ENCODE measurements at places on chromosomes 13 and 19.

- DNase-seq, result no peak
These were observed 4.8 kb downstream of the TPT1 start for GRCh38 chr13:45336025-45336800.

- DNase-seq, result no peak
These were observed 7.0 kb upstream of the SEMA6B start for GRCh38 chr19:4566402-4567051.

GRCh38 chr13:34430294-34430693, 511.8 kb upstream of the NBEA start:
- DNase-seq, result no peak

GRCh38 chr13:45781553-45782326, 69.8 kb downstream of the SIAH3 start:
- no peak for DNase-seq

DNA sequence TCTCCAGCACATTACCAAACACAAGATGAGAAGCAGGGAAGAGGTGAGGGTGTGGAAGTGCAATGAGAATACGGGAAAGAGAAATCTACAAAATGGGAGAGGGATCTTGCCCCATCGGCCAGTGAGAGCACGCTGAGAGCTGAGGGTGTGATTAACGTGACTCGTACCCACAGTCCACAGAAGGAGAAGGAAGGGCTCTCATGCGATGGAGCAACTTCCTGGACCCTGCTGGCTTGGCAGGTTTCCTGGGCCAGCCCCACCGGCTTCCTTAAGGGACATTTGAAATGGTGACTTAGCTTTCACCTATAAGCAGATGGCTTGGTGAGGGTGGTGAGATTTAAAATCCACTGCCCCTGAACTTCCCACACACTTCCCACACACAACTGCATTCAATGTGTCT, 740.1 kb downstream of the UQCRFS1 start:
- DNase-seq, result no peak

GRCh38 chr19:5927441-5927821, 13.4 kb downstream of the CAPS start:
- DNase-seq, result no peak

DNA sequence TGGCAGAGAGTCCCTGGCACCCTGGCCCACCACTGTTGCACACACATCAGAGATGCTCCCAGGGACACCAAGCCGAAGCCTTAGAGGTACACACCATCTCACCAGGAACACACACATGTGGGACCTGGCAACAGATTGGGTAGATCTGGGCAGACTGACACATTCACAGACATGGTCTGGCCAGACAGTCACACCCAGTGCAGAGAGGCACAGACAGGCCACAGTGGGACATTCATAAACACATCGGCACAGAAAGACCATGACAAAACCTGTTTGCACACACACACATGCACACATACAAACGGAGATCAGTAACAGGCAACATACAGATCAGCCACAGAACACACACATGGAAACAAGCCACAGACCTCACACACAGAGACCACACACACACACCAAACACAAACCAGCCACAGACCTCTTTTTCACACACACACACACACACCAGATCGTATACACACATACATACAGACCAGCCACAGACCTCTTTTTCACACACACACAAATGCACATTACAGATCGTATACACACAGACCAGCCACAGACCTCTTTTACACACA, 6.3 kb upstream of the JUNB start:
- DNase-seq, result no peak
